ENCODE measurements at places on chromosomes 2 and 18.
A peak's percentile ranks its signal among the peaks of the same experiment; 100 is the strongest.

- DNase-seq: peak; percentile 93
These were observed 680.9 kb downstream of the IRS1 start for GRCh38 chr2:226118471-226119429.

- DNase-seq: peak; percentile 37
These were observed 61.0 kb upstream of the DTNA start for GRCh38 chr18:34649080-34649479.

DNA sequence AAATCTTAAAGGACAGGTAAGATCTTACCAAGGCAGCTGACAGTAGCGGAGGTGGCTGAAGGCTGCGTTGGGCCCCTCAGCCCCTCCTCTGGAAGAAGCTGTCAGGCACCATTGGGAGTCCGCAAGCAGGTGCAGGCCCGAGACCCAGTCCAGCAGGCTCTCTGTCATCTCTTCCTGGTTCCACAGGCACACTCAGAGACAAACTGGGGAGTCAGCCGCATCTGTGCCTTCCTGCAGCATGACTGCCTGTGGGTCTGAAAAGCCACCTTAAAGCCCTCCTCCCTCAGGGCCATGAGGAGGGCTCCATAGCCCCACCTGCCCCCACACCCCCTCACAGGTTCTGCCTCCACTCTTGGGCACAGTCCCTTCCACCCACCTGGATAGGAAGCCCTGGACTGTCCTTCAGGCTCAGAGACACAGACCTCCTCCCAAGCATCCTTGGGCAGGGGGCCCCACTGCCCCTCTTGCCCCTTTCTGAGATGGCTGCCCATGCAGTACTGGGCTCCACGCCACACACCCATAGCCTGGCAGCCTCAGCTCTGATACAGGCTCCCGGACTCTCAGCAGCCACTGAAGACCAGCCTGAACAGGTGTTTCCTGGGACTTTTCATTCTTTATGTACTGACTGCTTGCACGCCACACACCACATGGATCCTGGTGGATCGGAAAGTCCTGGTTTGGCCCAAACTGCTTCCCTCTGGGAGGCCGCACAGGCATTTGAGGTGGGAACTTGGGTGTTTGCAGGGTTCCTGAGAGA is 239.8 kb downstream of the SEPTIN10 start:
- no peak for DNase-seq

- no peak for DNase-seq
These were observed 164.3 kb upstream of the PGAP1 start for GRCh38 chr2:197090742-197091367.

DNA sequence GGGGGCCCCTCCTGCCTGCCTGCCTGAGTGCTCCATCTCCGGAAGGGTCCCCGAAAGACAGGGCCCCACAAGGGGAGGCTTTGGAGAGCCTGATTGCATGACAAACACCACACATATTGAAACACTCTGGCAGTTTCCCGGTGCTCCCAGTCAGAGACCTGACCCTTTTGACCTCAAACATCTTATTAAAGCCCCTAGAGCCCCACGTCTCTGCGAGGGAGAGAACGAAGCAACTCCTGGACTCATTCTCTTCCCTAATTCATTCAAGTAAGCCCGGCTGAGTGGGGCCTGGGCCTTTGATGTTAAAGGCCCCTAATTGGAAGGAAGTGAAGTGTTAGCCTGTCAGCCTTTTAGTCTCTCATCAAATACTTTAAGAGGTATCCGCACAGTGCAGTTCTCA is 335.6 kb downstream of the CYRIA start:
- DNase-seq: peak; percentile 3

- DNase-seq: no peak
These were observed 49.8 kb downstream of the ALK start for GRCh38 chr2:29871541-29871940.

GRCh38 chr18:62128157-62128556 is 58.7 kb downstream of the PIGN start:
- DNase-seq: peak; percentile 90

GRCh38 chr2:69618362-69618761 is 25.2 kb downstream of the AAK1 start:
- DNase-seq: no peak

- DNase-seq: peak; percentile 59
These were observed 55.5 kb downstream of the PIGN start for GRCh38 chr18:62131301-62131909.

GRCh38 chr2:182248362-182248761 is 178.5 kb downstream of the PDE1A start:
- DNase-seq: no peak

GRCh38 chr2:231167745-231168459 is 30.5 kb upstream of the ARMC9 start:
- no peak for DNase-seq

GRCh38 chr2:222730366-222730999 is 59.0 kb downstream of the MOGAT1 start:
- DNase-seq: peak; percentile 26

- no peak for DNase-seq
These were observed 35.0 kb downstream of the SLC3A1 start for GRCh38 chr2:44310287-44310686.

DNA sequence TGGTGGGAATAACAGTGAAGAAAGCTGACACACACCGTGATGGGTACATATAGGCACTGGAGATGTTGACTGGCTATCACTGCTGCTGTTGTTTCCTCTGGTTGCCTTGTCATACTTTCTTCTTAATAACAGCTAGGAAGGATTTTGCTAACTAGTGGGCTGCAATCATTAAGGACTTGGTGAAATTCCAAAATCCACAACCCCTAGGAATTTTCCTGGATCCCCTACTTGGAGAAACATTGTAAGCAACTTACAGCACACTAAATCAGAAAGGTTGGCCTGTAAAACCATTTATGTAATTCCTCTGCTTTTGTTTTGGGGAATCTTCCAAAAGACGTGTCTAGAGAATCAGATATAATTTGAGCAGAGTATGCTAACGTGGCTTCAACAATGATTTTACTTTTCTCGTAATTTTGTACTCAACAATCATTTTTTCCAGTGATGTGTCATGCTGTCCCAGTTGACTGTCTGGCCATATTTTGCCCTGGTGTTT is 8.0 kb upstream of the COL3A1 start:
- peak; percentile 32 for DNase-seq

- no peak for DNase-seq
These were observed 269.8 kb downstream of the GLI2 start for GRCh38 chr2:121005453-121005852.

DNA sequence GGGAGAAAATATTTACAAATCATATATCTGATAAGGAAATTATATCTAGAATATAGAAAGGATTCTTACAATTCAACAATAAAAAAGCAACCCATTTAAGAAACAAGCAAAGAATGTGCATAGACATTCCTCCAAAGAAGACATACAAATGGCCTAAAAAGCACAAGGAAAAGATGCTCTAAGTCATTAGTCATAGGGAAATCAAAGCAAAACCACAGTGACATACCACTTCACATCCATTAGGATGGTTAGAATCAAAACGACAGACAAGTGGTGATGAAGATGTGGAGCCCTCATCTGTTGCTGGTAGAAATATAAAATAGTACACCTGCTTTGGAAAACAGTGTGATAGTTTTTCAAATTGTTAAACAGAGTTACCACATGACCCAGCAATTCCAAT is 48.2 kb downstream of the MAPRE2 start:
- DNase-seq: peak; percentile 38

- DNase-seq: no peak
These were observed 25.0 kb upstream of the DDX18 start for GRCh38 chr2:117789505-117789904.

DNA sequence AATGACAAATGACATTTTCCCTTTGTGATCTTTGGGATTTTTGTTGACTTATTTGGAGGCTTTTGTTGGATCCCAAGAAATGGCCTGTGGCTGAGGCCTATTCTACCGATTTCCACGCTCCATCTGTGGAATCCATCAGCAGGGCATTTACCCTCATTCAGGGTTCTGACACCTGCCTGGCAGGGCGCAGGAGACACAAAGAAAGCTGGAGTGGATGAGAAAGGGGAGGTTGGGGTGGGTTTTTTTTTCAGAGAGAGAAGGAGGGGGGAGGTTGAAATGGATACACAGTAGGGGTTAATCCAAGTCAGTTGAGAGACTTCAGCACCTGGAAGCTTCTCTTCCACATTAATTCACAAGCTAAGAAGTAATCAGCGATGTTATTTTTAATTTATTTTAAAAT is 59.7 kb downstream of the PAX3 start:
- DNase-seq: no peak

DNA sequence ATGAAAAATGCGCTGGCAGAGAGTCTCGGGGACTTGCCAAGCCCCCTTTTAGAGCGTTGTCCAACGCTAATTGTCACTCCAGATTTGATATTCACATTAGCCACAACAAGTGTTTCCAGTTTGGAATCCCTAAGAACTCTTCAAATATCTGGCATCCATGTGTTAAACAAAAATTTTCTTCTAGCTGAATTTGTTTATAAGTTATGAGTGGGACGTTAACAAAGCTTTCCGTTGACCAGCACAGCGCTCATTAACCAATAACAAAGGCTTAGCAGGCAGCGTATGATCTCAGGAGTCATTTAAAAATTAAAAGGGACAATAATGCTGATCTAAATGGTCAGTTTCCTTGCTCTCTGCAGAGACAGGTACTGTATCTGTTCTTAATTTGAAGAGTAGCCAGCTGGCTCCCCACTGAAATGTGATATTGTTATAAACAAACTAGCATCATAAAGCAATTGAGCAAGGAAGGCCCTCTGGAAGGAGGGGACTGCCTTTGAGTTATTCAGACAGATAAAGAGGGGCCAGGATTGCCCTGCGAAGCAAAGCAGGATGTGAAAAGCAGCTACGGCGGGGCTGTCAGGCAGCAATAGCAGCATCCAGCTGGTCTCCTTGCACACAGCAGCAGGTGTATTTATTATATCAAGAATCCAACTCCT is 337.2 kb upstream of the SALL3 start:
- DNase-seq: no peak

DNA sequence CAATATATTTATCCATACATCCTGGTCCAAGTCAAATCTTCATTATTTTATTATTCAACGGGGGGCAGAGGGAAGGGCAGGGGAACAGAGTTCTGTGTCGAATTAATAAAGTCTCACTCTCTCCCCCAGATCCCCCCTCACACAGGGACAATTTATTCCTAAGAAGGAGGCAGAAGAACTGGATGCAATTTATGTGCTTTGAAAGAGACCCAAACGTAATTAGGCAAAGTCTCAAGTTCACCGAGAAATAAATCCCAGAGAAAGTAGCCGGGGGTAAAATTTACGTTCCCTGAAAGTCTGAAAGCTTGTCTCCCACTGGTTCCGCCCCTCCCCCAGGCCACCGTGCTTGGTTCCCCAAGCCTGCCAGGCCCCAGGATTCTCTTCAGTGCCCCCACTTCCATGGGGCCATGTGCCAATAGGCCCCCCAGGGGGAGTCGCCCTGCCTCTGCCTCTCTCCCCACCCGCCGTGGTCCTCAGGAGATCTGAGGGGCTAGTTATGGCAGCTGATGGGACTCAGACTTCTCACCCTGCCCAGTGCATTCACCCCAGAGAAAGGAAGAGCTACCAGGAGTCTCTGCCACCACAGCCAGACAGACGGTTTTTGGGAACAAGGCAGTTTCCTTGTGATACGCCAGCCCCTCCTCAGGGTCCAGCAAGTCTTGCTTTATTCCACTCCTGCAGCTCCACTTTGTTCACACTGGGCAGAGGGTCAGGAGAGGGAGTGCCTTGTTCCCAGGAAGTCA is 215.5 kb downstream of the CYP26B1 start:
- DNase-seq: no peak

GRCh38 chr2:106563195-106563594 is 76.0 kb downstream of the CD8B2 start:
- no peak for DNase-seq

GRCh38 chr2:29047083-29047845 is 27.1 kb downstream of the PCARE start:
- no peak for DNase-seq

- no peak for DNase-seq
These were observed at the start of gene IHH for GRCh38 chr2:219060821-219061791. Gene IHH (minus strand): TSS chr2:219060921. CDS start chr2:219060467, 454 bp downstream.

DNA sequence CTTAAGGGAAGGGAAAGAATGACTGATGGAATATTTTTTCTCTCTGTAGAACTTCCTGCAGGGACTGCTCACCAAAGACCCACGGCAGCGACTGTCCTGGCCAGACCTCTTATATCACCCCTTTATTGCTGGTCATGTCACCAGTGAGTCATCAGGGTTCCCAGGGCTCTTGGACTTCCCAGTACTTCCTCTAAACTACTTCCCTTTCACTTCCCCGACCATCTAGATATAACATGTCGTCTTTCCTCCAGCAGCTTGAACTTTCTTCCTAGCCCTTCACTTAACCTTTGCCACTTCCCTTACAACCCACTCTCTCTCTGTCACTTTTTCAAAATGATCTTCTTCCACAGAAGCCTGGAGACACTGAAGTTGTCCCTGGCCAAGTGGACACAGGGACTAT is 7.2 kb downstream of the STK36 start:
- no peak for DNase-seq

- DNase-seq: no peak
These were observed 154.1 kb downstream of the FHOD3 start for GRCh38 chr18:36451454-36452251.

GRCh38 chr2:158089322-158089721 is 12.4 kb upstream of the UPP2 start:
- no peak for DNase-seq

DNA sequence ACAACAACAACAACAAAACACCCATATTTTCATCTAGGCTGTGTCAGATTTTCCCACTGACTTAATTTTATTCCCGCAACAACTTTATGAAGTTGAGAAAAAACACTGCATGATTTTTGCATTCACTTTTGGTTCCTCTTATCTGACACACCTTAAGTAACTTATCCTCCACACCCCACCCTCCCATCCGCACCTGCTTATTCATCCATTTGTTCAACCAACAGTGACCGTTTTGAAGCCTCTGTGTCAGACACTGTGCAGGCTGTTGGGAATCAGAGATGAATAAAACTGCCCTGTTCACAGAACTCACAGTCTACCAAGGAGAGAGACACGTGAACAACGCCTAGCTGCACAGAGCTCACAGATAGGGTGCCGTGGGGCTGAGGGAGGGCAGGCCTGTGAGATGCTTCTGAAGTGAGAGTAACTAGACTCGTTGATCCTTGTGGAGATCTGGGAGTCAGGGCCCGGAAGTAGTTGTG is 7.4 kb downstream of the CNNM4 start:
- no peak for DNase-seq

- DNase-seq: no peak
These were observed 51.7 kb downstream of the CAB39 start for GRCh38 chr2:230764346-230764745.

DNA sequence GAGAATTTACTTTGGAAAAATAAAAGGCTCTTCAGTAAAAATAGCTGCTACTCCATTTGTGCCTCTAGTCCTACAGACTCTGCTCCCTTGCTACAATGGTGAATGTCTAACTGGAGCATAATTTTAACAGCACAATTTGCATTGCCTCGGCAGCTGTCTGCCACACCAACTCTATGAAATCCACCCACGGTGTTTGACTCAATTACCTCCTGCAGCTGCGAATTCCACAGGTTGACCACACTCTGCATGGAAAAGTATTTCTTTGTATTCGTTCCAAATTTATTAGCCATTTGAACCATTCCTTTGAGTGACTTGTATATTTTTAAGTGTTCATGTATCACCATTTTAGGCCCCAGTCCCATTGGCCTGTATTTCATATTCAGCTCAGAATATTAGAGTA is 182.1 kb upstream of the CCDC68 start:
- DNase-seq: peak; percentile 46
